Bronchial epithelial cell (primary cell): ENCODE measurements at places on chromosomes 7 and 10. TPM values are rescaled to one million over a fixed set of nuclear protein-coding genes. Genes with fewer than 3 reads are reported as not detected.

Gene ACSM6
- total RNA-seq = not detected in 2 replicates

Gene COL13A1
- under 0.01 TPM in 1 of 2 replicates, not detected in the other for total RNA-seq

Gene NRCAM
- total RNA-seq = 0.26 and 0.51 TPM in 2 replicates

Gene ATP6V0A4
- total RNA-seq = not detected in 2 replicates

Gene ITIH5
- not detected in 2 replicates for total RNA-seq

Gene MYOF
- total RNA-seq = 108 and 133 TPM in 2 replicates

Gene GIMAP5
- total RNA-seq = not detected in 2 replicates
